Activated CD8-positive, alpha-beta memory T cell treated with anti-CD3 and anti-CD28 coated beads for 1 hour (primary cell): ENCODE measurements at places on chromosomes 7 and 10.

GRCh38 chr10:97047083-97047736 is 138.5 kb downstream of the SLIT1 start:
- DNase-seq: no peak

DNA sequence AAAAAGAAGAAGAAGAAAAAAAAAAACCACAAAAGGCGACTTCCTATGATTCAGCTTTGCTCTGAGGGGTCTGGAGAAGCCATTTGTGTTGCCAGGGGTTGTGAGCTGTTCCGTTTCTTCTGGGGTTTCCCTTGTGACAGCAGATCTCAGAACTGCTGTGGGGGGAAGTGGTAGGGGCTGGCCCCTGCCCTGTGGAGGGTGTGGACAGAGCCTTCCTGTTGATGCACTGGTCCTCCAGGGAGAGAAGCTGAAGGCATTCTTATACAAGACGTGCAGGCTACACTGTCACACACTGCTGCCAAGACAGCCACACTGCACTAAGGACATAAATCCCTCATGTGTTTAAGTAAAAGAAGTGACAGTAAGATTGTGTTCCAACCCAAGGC is 17.3 kb upstream of the CSGALNACT2 start:
- no peak for DNase-seq

DNA sequence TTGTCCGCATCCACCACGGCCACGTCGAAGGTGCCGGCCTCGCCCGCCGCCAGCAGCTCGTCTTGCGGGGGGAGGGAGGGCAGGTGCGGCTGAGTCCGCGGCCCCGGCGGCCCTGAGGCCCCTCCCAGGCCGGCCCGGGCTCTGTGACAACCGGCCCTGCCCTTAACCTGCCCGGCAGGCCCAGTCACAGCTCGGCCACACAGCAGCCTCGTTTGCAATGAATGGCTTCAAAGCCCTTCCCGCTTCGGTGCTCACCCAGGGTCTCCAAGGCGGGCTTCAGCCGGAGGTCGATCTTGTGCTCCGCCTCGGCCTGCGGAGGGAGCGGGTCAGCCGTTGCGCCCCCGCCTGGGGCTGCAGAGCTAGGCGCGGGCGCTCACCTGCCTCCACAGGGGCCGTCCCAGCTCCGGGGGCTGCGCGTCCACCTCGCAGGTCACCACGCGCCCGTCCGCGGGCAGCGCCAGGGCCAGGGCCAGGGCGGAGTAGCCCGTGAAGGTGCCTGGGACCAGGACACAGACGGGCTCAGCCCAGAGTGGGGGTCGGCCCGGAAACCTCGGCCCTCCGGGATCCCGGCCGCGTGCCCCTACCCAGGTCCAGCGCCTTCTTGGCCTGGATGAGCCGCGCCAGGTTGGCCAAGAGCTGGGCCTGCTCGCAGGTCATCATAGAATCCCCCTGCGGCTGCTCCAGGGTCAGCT is 928 bp downstream of the COMTD1 start:
- no peak for DNase-seq

- DNase-seq: no peak
These were observed 315.7 kb downstream of the TNS3 start for GRCh38 chr7:47266131-47266706.

- no peak for DNase-seq
These were observed 31.6 kb downstream of the GSDME start for GRCh38 chr7:24725554-24726241.
